T-helper 17 cell (primary cell): ENCODE measurements at places on chromosomes 13 and 19.

DNA sequence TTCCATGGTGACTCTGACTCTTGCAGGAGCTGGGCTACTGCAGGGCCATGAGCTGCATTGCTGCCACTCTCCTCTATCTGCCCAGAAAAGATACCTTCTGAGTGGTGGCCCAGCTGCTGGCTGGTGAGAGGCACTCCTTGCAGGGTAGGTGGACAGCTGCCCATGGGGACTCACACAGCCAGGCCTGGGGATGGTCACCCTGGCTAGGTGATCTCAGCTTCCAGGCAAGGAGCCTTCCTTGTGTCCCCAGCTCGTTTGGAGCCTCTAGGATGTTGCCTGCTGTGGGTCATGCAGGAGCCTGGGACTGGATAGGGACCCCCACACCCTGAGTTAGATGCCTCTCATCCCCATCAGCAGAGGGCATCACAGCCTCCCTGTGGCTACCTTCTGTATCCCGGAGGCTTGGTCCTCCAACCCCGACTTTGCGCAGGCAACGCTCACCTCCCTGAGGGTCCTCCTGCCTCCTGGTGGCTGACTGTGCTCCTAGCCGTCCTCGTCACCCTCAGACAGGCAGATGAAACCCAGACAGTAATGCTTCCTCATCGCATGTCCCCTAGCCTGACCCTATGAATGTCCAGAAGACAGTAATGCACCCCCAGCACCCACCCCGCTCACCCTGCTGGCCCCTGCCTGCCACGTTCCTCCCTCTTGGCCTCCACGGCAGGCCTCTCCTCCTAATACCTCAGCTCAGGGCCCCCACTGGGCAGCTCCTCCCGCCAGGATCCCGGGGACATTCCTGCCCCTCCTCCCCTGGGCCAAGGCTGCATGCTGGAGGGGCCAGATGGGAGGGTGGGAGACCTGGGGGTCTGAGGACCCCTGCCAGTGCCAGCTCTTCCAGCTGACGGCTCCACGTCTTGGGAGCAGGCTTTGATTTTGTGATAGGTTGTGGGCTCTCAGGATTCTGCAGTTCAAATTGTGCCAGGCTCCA, 13.6 kb upstream of the ZNF14 start:
- no peak overlapping the region for H3K4me3 ChIP-seq
- H3K4me1 ChIP-seq = no peaks in the 10 kb centered on the region
- no peaks in the 10 kb centered on the region for H3K27me3 ChIP-seq
- no peak for DNase-seq
- no peaks in the 10 kb centered on the region for H3K36me3 ChIP-seq

DNA sequence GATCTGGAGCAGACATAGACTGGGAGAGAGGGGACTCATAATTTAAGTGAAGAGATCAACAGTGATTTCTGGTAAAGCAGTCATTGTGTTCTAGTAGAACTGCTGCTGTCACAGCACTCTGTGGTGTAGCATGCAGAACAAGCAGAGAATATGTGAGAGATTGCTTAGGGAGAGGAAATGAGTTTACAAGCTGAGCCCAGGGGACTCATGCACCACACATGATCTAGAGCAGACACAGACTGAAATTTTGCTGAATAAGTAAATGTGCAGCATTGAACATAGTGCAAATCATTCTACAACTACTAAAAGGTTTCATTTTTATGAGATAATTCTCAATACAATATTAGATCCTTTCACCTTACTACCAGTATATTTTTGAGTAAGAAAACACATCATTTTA, 125.7 kb downstream of the MYO16 start:
- no peaks in the 10 kb centered on the region for H3K27me3 ChIP-seq
- H3K4me1 ChIP-seq = peaks cover 3% of the 10 kb centered on the region
- no peak overlapping the region for H3K27ac ChIP-seq
- no peaks in the 10 kb centered on the region for H3K36me3 ChIP-seq
- no peak overlapping the region for H3K4me3 ChIP-seq

DNA sequence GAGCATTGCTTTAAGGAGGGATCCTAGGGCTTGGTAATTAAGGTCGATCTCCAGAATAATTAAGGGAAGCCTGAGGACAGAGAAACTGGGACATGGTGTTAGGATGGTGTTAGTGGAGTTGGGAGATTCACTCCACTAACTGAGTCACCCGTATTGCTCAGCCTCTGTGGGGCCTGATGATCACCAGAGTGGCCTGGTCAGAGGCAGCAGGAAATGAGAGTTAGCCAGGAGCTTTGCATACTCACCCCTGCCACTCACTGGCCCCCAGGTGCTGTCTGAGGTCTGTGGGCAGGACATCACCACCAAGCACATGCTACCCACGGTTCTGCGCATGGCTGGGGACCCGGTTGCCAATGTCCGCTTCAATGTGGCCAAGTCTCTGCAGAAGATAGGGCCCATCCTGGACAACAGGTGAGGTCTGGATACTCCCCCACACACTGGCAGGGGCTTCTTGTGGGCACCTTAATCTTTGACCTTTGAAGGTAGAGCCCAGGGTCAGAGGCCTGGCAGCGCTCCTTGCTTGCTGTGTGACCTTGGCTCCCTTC, 32.1 kb downstream of the PPP2R1A start:
- H3K27me3 ChIP-seq = no peaks in the 10 kb centered on the region
- no peak overlapping the region for H3K27ac ChIP-seq
- no peak for DNase-seq
- H3K4me1 ChIP-seq = peaks cover 9% of the 10 kb centered on the region

DNA sequence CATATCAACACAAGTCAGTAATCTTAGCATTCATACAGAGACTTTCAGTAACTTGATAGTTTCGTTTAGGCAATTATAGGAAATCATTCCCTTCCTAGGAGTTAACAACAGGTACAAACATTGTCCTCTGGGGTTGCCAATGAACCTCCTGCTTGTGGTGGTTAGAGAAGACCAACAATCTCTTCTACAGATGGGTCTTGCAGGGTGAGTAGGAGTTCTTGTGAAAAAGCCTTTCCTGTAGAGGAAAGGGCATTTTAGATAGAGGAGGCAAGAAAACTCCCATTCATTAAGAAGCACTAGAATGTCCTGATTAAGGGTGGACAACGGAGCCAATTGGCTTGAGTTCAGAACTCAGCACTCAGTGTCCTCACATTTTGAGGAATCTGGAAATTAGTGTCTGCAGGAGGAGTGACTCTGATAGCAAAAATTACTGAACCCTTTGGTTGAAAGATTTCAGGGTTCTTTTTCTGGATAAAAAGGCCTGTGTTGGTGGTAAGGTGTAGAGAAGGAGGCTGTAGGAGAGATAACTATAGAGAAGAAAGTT, 4.2 kb downstream of the WDFY2 start:
- no peaks in the 10 kb centered on the region for H3K36me3 ChIP-seq
- H3K27ac ChIP-seq = no peak overlapping the region
- no peak overlapping the region for H3K4me3 ChIP-seq

DNA sequence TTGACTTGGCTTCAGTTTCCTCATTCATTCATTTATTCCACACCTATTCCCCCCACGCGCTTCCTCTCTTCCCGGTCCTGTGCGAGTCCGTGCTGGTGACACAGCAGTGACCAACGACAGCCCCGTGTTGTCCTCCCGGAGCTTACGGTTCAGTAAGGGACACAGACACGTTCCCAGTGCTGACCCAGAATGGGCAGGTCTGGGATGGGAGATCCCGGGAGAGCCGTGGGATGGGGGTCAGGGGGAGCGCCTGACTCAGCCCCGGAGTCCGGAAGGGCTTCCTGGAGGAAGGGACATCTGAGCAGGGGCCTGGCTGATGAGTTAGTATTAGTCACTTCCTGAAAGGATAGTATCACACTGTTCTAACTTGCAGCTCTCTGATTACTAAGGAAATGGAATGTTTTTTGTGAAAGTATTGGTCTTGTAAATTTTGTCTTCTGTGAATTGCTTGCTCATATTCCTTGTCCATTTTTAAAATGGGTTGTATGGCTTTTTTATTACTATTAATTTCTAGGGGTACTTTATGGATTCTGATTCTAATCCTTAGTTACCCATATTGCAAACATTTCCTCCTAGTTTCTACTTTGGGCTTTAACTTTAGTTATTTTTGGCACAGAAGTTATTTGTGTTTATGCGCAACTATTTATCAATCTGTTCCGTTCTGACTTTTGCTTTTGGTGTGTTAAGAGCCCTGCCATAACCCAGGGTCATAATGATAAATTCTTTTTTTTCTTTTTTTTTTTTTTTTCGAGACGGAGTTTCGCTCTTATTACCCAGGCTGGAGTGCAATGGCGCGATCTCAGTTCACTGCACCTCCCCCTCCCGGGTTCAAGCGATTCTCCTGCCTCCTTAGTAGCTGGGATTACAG, 708 bp upstream of the ERCC1 start:
- peaks cover 35% of the 10 kb centered on the region for H3K4me1 ChIP-seq
- H3K27me3 ChIP-seq = peaks cover 5% of the 10 kb centered on the region
- H3K36me3 ChIP-seq = peaks cover 4% of the 10 kb centered on the region
- peak overlapping the region; percentile 92 for H3K27ac ChIP-seq
- DNase-seq = no peak

GRCh38 chr19:16315825-16316505, 8.7 kb upstream of the KLF2 start:
- no peaks in the 10 kb centered on the region for H3K27me3 ChIP-seq
- peaks cover 2% of the 10 kb centered on the region for H3K36me3 ChIP-seq
- no peak overlapping the region for H3K27ac ChIP-seq
- no peak for DNase-seq
- no peak overlapping the region for H3K4me3 ChIP-seq
- peaks cover 3% of the 10 kb centered on the region for H3K4me1 ChIP-seq

GRCh38 chr13:25046985-25047511, 48.9 kb upstream of the PABPC3 start:
- peaks cover 5% of the 10 kb centered on the region for H3K4me1 ChIP-seq
- H3K4me3 ChIP-seq = no peak overlapping the region
- H3K27ac ChIP-seq = no peak overlapping the region
- H3K27me3 ChIP-seq = peaks cover 61% of the 10 kb centered on the region
- DNase-seq = no peak

DNA sequence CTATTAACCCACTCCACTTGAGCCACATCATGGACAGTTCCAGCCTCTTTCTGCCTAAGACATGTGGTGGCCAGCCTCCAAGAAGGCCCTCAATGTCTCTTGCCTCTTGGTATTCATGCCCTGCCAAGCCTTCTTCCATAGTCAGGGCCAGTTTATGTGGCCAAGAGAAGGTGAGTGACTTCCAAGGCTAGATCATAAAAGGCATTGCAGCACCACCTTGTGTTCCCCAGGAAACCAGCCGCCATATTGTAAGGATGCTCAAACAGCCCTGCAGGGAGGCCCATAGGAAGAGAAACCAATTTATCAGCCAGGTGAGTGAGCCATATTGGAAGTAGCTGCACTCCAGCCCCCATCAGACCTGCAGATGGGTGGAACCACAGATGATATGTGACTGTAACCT, 12.3 kb upstream of the DNMT1 start:
- H3K36me3 ChIP-seq = no peaks in the 10 kb centered on the region
- no peak overlapping the region for H3K4me3 ChIP-seq
- DNase-seq = no peak
- H3K4me1 ChIP-seq = peaks cover 5% of the 10 kb centered on the region
- H3K27ac ChIP-seq = no peak overlapping the region
- no peaks in the 10 kb centered on the region for H3K27me3 ChIP-seq

DNA sequence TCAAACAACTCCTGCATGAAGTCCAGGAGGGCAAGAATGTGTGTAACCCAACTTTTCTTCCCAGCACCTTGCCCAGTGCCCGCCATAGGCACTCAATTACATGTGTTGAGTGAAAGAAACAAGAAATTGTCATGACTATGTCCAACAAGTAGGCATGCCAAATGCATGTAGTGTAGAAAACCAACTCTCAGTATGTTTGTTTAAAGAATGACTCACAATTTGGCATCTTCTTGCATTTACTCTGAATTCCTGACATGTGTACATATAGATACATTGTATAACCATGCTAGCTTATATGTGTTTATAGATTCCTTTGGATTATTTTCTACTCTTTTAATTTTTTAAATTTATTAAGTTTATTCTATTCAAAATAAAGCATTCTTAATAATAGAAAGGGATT, 305.0 kb downstream of the EFNB2 start:
- H3K4me3 ChIP-seq = no peak overlapping the region
- H3K4me1 ChIP-seq = no peaks in the 10 kb centered on the region
- DNase-seq = no peak
- H3K27me3 ChIP-seq = no peaks in the 10 kb centered on the region
- no peak overlapping the region for H3K27ac ChIP-seq

GRCh38 chr13:105920370-105920769, 615.1 kb downstream of the EFNB2 start:
- H3K27me3 ChIP-seq = peaks cover 7% of the 10 kb centered on the region
- H3K27ac ChIP-seq = no peak overlapping the region
- H3K4me1 ChIP-seq = no peaks in the 10 kb centered on the region
- DNase-seq = no peak

- no peak for DNase-seq
- H3K27me3 ChIP-seq = peaks cover 5% of the 10 kb centered on the region
- no peak overlapping the region for H3K4me3 ChIP-seq
- H3K36me3 ChIP-seq = no peaks in the 10 kb centered on the region
- no peak overlapping the region for H3K27ac ChIP-seq
These were observed 338.0 kb downstream of the EFNB2 start for GRCh38 chr13:106197496-106197895.

- H3K27ac ChIP-seq = no peak overlapping the region
- H3K4me3 ChIP-seq = no peak overlapping the region
- H3K27me3 ChIP-seq = peaks cover 14% of the 10 kb centered on the region
- DNase-seq = no peak
- no peaks in the 10 kb centered on the region for H3K36me3 ChIP-seq
These were observed 243.5 kb downstream of the LMO7 start for GRCh38 chr13:75879656-75880055.

GRCh38 chr19:18660939-18661670, 22.4 kb upstream of the CRTC1 start:
- peaks cover 27% of the 10 kb centered on the region for H3K4me1 ChIP-seq
- H3K27ac ChIP-seq = no peak overlapping the region
- no peak for DNase-seq
- no peak overlapping the region for H3K4me3 ChIP-seq
- peaks cover 4% of the 10 kb centered on the region for H3K36me3 ChIP-seq
